CD4-positive, alpha-beta memory T cell (primary cell): ENCODE measurements at places on chromosomes 5 and 9. TPM values are rescaled to one million over a fixed set of nuclear protein-coding genes. Genes with fewer than 3 reads are reported as not detected.

DNA sequence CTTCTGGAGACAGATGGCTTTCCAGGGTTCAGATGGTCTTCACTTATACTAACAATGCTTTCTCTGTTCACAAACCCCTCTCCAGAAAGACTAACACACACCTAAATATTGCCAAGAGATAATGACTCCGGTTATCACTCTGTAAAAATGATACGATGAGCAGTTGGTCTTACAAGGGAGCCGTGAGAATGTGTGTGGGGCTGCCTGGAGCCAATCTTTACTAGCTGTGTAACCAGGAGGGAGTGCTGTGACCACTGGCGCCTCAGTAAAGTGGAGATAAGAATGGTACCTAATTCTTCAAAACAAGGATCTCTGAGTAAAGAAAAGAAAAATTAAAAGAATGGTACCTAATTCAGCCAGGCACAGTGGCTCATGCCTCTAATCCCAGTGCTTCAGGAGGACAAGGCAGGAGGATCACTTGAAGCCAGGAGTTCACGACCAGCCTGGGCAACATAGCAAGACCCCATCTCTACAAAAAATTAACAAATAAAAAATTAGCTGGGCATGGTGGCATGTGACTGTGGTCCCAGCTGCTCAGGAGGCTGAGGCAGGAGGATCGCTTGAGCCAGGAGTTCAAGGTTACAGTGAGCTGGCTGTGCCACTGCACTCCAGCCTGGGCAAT lies 39.9 kb upstream of the IL17B start:
- H3K4me3 ChIP-seq: no peak overlapping the region
- no peak overlapping the region for H3K27ac ChIP-seq
- no peaks in the 10 kb centered on the region for H3K27me3 ChIP-seq

DNA sequence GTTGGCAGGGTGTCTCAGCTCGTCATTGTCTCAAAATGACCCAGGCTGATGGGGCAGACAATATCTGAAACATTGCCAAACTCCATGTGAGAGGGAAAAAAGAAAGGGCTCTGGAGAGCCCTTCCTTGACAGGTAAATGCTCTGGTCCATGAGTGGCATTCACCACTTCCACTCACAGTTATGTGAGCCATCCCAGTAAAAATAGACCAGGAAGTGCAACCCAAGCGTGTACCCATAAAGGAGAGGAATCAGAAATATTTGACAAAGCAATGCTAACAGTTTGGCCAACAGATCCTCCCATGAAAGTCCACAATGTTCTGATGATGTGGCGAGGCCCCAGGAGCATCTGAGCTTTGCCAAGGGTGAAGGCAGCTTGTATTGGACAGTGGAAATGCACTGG lies 49.4 kb downstream of the ASTN2 start:
- H3K4me3 ChIP-seq: no peak overlapping the region
- no peaks in the 10 kb centered on the region for H3K27me3 ChIP-seq
- H3K27ac ChIP-seq: no peak overlapping the region
- H3K36me3 ChIP-seq: no peaks in the 10 kb centered on the region
- no peaks in the 10 kb centered on the region for H3K4me1 ChIP-seq

GRCh38 chr5:96844481-96844990 lies 31.8 kb upstream of the ERAP2 start:
- H3K27ac ChIP-seq: no peak overlapping the region
- H3K4me3 ChIP-seq: no peak overlapping the region
- H3K4me1 ChIP-seq: no peaks in the 10 kb centered on the region
- H3K36me3 ChIP-seq: no peaks in the 10 kb centered on the region

DNA sequence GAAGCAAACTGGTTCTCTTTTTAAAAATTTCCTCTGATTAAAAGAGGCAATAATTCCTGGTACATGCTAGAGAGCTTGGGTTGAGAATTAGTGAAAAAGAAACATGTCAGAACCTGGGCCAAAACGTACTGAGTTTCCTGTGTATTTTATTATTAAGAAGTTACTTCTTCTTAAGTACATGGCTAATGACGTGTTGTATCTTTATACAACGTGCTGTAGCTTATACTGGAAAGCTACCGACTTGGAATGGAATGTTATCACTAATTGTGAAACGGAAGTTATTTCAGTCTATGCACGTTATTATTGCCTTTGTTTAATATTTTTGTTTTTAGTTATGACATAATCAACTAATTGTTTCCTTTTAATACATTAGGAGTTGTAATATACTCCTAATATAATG lies 43.1 kb downstream of the ZNF366 start:
- DNase-seq: no peak
- H3K27ac ChIP-seq: no peak overlapping the region
- H3K4me3 ChIP-seq: no peak overlapping the region
- H3K4me1 ChIP-seq: no peaks in the 10 kb centered on the region

DNA sequence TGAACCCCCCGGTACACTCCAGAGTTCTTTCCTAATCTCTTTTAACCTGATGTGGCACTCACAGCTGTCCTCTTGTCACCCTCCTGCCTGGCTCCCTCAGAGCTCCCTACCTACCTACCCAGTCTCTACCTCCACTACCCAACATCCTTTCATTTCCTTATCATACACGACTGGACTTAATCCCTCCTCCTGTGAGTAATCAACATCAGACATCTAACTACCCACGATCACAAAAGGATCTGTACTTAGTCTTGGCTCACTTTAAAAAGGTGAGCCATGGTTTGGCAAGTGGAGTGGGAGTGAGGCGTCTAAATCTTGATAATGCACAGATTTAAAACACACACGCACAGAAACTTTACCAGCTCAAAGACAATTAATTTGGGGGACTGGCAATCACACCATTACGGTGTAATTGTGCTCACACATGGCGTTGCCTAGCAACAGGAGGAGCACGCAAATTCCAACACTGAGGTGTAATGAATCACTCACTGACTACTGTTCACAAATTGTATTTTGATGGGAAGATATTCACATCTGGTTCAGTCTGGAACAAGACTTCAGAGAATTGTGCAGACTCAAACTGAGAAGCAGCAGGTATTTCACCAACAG lies 235.9 kb downstream of the EPB41L4A start:
- H3K4me1 ChIP-seq: no peaks in the 10 kb centered on the region
- DNase-seq: no peak
- no peak overlapping the region for H3K27ac ChIP-seq
- H3K4me3 ChIP-seq: no peak overlapping the region
- H3K27me3 ChIP-seq: peaks cover 3% of the 10 kb centered on the region
- no peaks in the 10 kb centered on the region for H3K36me3 ChIP-seq

The PNPLA7 gene
- total RNA-seq: 15.5 TPM

The PCDHB5 gene
- total RNA-seq: not detected

The ARL14EPL gene
- total RNA-seq: not detected
